ENCODE measurements at places on chromosomes 3 and 15.

DNA sequence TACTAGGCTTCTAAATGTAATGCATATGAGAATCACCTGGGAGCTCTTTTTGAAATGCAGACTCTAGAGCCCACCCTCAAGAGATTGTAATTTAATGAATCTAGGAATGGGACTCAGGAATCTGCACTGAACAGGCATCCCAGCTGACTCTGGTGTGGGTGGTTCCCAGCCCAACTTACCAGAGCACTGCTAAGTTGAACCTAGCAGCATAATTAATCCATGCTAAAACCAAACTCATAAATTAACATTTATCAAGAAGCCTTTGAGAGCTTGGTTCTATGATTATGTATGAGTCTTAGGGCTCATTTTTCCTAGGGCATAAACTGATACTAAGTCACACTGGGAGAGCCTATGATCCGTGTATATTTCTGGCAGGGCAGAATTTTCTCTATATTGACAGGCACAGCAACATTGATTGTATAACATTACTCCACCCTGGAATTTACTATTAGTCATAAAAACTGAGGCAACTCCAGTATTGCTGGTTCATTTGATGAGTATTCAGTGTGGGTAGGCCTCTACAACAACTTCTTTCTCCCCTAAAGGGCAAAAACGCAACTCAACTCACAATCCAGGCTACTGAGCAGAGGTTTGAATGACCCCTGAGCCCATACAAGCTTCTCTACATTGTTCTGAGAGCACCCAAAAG is 10.7 kb upstream of the CSTA start:
- no peak for DNase-seq

DNA sequence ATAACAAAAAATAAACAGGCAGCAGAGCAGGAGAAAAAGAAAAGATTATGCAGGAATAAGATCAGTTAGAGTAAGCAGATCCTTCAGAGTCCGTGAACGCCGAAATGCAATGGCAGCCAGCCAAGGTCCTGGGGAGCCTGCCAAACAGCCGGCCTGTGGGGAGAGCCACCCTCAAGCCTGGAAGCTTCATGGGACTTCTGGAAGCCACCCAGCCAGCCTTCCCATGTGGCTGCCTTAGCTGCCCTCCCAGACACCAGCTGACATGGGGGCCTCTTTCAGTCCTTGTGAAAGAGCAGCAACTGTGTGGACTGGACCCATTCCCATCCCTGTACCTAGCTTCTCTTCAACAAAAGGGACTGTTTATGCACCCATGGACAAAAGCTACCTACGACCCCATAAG is 64.9 kb upstream of the RAD18 start:
- DNase-seq = no peak

DNA sequence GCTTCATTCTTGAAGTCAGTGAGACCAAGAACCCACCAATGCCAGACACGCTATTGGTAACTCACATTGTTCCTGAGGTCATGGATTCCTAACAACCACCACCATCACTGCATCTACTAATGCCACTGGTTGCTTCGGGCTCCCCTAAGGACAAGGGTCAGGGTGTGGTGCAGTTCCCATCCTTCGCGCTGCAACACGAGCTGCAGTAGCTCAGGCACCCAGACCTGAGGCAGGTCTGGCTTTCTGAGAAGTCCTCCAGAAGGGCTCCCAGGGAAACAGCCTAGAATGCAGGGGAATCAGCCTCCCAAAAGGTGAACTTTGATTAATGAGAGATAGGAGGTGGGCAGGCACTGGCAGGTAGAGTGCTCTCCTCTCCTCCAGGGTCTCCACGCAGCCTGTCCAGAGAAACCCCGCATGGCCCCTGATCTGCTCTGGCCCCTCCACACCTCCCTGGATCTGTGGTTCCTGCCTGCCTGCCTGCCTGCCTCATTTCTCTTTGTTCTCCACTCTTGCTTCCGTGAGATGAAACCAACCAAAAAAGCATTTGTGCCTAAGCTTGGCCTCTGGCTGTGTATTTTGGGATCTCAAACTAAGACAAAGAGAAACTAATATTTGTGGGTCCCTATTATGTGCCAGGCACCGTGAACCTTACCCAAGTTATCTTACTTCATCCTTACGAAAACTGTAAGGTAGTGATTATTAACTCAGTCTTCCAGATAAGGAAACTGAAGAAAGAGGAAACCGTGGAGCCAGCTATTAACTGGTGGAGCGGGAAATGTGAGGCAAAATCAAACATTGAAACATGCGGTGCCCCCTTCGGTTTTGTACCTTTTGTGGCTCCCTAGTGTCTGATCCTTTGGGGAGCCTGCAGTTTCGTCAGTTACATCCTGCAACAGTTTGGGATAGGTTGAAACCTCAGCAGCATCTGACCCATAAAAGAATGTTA is 43.9 kb upstream of the USP3 start:
- DNase-seq = no peak

DNA sequence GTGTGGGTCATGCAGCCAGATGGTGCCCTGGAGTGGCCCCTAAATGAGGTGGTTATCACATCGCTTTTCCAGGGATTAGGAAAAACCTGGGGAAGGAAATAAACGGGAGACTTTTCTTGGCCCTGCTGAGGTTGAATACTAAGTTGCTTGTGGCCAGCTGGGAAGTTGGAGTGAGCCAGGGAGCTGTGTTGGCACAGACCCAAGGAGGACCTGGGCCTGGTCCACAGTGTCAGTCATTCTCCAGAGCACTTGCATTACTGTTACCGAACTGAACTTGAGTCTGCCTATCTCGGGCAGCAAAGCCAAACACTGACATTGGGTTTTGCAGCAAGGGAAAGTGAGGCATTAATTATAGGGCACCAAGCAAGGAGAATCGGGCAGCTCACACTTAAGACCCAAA is 339.0 kb downstream of the GABRB3 start:
- no peak for DNase-seq

DNA sequence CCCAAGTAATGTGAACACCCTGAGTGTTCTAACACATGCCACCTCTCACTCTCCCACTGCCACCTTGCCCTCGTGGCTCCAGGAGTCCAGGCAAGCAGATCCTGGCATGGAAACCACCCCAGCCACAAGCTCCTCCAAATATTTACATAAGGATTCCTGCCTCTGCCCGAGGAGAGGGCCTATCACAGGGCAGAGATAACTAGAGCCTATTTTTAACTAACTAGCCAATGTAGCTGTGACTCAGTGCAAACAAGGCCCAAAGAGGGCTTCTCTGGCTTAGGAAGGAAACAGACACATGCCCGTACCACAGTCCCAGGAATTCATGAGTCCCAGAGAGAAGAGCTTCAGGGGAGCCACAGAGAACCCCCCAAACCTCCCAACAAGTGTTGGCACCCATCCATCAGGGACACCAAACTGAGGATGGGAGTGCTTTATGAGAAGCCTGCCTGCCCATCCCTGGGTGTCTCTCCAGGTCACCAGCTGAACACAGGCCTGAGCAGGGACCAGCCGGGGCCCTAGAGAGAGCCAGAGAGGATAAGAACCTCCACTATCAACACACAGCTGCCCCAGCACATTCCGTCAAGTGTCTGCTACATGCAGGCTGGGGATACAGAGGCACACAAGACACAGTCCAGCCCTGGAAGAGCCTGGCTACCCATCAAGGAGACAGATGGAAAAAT is 9.2 kb downstream of the FYCO1 start:
- no peak for DNase-seq

DNA sequence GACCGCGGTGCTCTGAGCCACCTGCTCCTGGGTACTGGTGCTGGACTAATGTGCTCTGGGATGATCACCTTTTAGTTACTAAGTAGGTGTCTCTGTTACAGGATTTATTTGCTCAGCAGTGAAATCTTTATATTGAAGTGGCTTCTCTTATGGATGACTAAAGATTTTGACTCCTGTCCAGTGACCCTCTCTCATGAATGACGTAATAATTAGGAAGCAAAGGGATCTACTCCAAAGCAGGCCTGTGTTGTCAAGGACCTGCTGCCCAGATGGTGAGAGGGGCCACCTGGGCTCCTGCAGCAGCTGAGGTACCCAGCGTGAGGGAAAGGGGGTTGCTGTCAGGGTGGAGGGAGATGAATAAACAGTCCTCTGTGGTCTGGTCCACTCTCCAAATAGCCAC is 263.6 kb downstream of the GABRG3 start:
- DNase-seq = no peak

GRCh38 chr3:78857494-78858111 is 910.2 kb downstream of the ROBO1 start:
- DNase-seq = no peak

- no peak for DNase-seq
Observed at GRCh38 chr3:133535971-133536881, 37.3 kb upstream of the CDV3 start.

- DNase-seq = no peak
Observed at GRCh38 chr15:88727439-88727838, 75.8 kb upstream of the ACAN start.

DNA sequence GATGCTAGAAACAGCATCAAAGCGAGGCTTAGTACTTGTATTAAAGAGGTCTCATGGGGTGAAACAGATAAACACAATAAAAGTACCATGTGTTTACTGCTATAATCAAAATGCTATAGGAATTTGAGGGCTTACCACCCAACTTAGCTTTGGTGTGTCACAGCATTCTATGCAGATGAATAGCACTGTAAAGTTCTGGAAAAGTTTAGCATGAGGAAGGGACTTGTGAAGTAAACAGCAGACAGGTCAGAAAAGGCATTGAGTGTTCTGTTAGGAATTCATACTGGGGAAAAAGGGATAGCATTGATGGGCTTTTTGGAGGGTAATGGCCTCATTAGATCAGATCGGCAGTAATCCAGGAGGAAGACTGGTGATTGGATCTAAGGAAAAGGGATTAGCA is 505.3 kb downstream of the NLGN1 start:
- DNase-seq = no peak

- DNase-seq = no peak
Observed at GRCh38 chr15:80577552-80578205, 117.4 kb upstream of the ABHD17C start.

DNA sequence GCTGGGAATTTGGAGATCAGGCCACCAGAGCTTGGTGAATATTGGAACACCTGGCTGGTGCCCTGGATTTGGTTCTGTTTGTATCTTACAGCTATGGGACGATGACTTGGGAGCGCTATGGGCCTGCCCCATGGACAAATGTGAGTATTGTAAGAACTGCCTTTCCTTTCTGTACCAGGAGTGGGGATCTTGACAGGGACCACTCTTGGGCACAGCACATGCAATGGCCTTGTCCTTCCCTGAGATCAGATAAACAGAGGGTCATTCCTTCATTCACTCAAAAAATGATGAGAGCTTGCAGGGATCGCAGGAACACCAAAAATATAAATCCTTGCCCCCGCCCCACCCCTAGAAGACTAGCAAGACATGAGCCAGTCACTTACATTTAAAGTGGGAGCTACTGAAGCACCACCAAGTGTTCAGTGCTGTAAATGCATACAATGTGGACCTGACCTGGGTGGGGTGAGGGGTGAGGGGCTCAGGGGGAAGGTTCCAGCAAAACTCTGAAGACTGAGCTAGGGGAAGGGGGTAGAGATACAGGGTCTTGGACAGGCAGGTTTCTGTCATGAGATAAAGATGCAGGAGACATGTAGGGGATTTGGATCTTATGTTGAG is 2.7 kb upstream of the CRELD1 start:
- no peak for DNase-seq

- no peak for DNase-seq
Observed at GRCh38 chr15:56978898-56979662, 60.6 kb downstream of the TCF12 start.

DNA sequence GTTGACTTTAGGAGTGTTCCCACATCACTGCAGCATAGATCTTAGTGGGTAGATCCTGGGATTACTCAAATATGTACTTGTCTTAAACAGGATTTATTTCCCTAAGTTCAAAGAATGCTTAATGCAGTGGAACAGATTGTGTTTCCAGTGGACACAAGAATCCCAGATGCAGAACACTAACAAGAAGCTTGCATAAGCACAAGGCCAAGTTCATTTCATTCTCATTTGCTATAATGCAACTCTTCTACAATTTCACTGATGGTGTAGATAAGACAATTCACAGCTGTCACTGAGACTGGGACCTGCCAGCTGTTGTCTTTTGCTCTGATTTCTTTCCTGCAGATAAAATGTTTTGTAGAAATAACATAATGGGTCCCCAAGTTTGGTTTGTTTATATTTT is 225.6 kb downstream of the NFKBIZ start:
- no peak for DNase-seq

GRCh38 chr3:186798239-186798874 is 7.9 kb downstream of the RFC4 start:
- no peak for DNase-seq

DNA sequence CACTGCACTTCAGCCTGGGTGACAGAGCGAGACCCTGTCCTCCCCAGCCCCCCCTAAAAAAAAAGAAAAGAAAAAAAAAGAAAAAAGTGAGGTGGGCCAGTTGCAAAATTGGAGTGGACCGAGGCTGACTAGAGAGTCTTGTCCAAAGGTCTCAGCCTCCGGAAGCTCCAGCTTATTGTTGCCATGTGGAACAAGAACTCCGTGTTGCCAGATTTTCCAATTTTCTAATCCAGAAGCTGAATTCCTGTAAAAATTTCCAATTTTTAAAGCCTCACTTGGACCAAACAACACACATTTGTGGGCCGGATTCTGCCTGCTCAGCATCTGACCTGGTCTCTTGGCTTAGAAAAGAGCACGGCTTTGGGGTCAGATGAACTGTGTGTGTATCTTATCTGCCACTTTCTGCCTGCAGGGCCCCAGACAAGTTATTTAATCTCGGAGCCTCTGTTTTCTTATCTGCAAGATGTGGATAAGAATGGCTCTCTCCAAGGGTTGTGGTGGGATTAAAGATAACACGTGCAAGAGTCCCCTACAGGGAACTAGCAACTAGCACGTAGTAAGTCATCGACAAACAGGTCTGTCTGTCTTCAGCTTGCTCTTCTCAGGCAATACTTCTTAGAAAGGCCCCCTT is 73.7 kb upstream of the TLE3 start:
- no peak for DNase-seq

GRCh38 chr15:69154684-69155083 is 5.8 kb upstream of the GLCE start:
- DNase-seq = no peak

- peak; percentile 61 for DNase-seq
Observed at GRCh38 chr3:111541911-111542483, at the start of gene CD96. TSS of gene CD96 (plus strand) at chr3:111542197. CDS start at chr3:111542249, 52 bp downstream.

- no peak for DNase-seq
Observed at GRCh38 chr3:192514081-192514753, 213.1 kb downstream of the FGF12 start.

GRCh38 chr15:23761386-23761785 is 74.3 kb upstream of the NDN start:
- DNase-seq = no peak

GRCh38 chr15:86333819-86334218 is 254.1 kb downstream of the AGBL1 start:
- DNase-seq = no peak

GRCh38 chr3:22474706-22475445 is 723.9 kb upstream of the ZNF385D start:
- DNase-seq = no peak

DNA sequence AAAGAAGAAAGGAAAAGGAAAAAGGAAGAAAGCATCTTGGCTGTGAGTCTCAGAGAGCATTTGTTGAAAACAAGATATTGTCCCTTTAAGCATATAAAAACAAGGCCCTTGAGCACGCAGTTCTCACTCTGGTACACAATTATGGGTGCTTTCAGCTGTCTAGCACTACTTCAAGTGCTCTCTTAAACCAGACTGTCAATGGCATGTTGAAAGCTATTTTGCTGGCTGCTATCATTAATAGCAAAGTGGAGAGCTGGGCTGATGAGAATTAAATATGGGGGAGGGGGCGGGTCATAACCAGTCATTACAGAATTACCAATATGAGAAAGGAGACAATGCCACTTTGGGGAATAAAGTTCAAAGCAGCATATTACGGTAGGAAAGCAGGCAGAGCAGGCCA is 9.3 kb downstream of the TLE3 start:
- no peak for DNase-seq

Measured in activated T-cell treated with anti-CD3 and anti-CD28 coated beads, Interleukin-2, amount 50 U/mL, for 24 hours (primary cell).